ENCODE measurements at places on chromosomes 4 and X.

GRCh38 chr4:125539691-125540090 is 224.9 kb downstream of the FAT4 start:
- DNase-seq, result no peak

DNA sequence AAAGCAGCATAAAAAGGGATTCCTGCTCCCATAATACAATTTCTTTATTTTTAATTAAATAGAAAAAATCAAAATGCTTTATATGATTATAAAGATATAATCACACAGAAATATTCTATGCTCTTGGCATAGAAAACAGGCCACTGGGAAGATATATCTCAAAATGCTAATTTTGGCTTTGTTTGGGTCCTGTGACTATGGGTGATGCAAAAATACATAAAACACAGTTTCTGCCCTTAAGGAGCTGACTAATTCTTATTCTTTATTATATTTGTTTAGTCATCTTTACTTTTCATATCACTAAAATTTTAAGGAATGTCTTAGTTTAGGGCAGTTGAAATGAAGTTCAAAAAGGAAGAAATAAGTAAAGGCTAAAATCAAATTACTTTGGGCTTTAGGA is 7.0 kb upstream of the BMP3 start:
- no peak for DNase-seq

- DNase-seq, result peak; percentile 5
These were observed 44.4 kb upstream of the TMSB15B start for GRCh38 chrX:103918050-103918449.

GRCh38 chr4:142088906-142089305 is 452.5 kb downstream of the IL15 start:
- DNase-seq, result no peak

- DNase-seq, result no peak
These were observed 71.6 kb downstream of the PPARGC1A start for GRCh38 chr4:23818097-23818885.

Measured in tibial nerve (tissue), 4 donors.